ENCODE measurements at places on chromosomes 4 and X. TPM values are rescaled to one million over a fixed set of nuclear protein-coding genes. Genes with fewer than 3 reads are reported as not detected.

Gene BMP3
- 0.09 TPM for total RNA-seq

Gene ANAPC4
- 29.8 TPM for total RNA-seq

Gene ATP11C
- total RNA-seq: 21.6 TPM

Gene CBLL2
- not detected for total RNA-seq

Gene GAGE12E
- not detected for total RNA-seq

Gene GPRASP1
- 4.3 TPM for total RNA-seq

Gene ARAP2
- total RNA-seq: 67.0 TPM

Gene NEXMIF
- total RNA-seq: 0.05 TPM

Measured in thymus (tissue), 14 donors.